ENCODE measurements at places on chromosomes 4 and X. TPM values are rescaled to one million over a fixed set of nuclear protein-coding genes. Genes with fewer than 3 reads are reported as not detected.

Gene DIPK2B
- not detected for total RNA-seq

DNA sequence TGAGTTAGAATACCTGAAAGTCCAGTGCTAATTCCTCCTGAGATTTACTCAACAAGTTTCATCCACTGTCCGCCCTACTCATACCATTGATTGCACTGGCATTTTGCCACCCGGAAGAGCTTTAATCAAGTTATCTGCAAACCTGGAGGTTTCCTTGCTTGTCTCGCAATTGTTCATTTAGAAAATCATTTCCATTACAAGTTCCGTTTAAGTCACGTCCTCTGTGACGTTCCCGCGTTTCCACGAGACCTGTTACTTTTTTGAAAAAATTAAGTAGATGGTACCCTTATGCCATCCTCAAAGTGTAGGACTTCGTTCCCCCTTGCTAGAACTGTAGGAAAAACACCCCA, 761 bp upstream of the FRYL start:
- H3K27me3 ChIP-seq = no peaks in the 10 kb centered on the region
- H3K36me3 ChIP-seq = no peaks in the 10 kb centered on the region
- peak overlapping the region; percentile 91 for H3K4me3 ChIP-seq
- peaks cover 35% of the 10 kb centered on the region for H3K4me1 ChIP-seq
- peak overlapping the region; percentile 40 for H3K27ac ChIP-seq
- peak; percentile 20 for DNase-seq

DNA sequence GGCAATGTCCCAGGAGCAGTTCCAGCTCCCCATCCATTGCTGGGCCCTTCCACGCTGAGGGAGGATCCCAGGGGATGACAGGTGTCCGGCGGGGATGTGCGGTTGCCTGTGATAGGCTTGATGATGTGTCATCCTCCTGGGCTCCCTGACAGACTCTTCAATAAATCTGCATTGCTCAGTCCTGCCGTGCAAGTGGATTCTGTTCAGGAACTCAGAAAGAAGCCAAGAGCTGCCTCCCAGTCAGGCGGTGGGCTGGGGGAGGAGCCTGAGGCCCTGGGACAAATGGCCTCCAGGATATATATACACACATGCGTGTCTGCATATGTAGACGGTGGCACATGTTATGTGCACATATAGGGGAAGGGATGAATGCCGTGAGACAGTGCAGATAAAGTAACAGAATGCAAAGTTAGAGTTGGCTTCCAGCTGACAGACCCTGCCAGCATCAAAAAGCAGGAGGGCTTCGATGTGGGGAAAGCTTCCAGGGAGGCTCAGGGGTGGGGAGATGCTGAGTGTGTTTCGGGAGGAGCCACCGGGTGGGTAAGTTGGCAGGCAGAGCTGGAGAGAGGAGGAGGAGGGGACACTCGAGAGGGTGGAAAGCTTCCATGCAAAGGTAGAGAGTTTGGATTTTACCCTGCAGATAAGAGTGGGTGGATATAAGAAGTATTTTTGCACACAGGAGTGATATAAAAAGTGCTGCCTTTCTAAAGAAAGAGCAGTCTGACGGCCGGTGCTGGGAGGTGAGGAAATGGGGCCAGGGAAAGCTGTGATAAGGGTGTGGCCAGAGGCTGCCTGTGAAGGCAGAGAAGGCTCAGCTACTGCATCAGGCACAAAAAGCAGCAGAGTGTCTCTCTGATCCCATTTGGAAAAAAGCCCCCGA, 28.5 kb upstream of the CRMP1 start:
- H3K36me3 ChIP-seq = no peaks in the 10 kb centered on the region
- no peak overlapping the region for H3K4me3 ChIP-seq
- no peaks in the 10 kb centered on the region for H3K27me3 ChIP-seq
- no peak overlapping the region for H3K27ac ChIP-seq
- no peaks in the 10 kb centered on the region for H3K4me1 ChIP-seq
- no peak for DNase-seq

Gene UCP1
- not detected for total RNA-seq

Gene HSPA4L
- total RNA-seq = 0.50 TPM

DNA sequence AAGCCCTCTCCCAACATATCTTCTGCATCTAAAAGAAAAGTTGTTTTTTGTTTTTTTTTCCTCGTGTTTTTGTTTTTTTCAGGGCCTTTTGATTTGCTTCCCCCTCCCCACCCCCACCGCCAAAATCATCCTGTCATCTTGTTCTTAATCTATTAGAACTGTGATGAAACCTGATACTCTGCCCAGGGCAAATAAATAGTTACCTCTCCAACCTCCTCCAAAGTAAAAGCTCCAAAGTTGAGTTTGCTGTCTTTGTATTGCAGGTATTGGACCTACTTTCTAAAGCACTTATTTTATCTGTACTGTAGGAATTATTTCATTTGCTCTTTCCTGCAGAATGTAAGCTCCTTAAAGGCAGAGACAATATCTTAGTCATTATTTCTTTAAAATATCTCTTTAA, 172.9 kb downstream of the SOWAHB start:
- no peaks in the 10 kb centered on the region for H3K4me1 ChIP-seq
- no peak overlapping the region for H3K27ac ChIP-seq
- no peak for DNase-seq
- H3K4me3 ChIP-seq = no peak overlapping the region

DNA sequence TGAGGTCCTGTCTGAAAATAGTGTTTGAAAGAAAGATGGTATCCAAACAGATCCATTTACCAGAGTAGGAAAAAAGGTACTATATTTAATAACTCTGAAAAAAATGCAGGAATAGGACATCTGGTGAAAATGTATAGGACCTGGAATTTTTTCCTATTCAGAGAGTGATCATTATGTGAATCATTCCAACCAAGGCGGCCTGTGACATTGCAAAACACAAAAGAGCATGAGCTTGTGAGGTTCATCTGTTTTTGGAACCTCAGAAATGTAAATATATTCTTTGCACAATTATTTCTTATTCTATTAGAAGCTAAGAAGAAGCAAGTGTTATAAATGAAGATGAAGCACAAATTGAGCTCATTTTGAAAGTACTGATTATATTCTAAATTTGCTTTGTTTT, 2.0 kb downstream of the C4orf51 start:
- no peaks in the 10 kb centered on the region for H3K27me3 ChIP-seq
- H3K4me1 ChIP-seq = no peaks in the 10 kb centered on the region
- no peak overlapping the region for H3K4me3 ChIP-seq
- H3K27ac ChIP-seq = no peak overlapping the region

DNA sequence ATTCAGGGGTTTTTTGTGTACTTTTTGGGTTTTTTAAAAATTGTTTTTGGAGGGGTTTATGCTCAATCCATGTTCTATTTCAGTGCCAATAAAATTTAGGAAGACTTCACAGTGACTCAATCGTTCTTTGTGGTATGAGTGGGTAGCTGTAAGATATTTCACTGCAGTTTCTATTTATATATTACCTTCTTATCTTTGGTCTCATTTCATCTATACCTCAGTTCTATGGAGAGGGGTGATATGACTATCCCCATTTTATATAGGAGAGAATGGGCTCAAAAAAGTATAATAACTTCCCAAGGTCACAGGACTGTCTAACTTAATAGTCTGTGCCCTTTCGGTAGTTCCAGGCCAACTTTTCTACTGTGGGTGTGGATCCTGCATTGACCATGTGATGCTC, 74.4 kb downstream of the MSN start:
- H3K4me1 ChIP-seq = peaks cover 11% of the 10 kb centered on the region
- DNase-seq = no peak
- no peak overlapping the region for H3K4me3 ChIP-seq
- H3K36me3 ChIP-seq = peaks cover 34% of the 10 kb centered on the region
- H3K27ac ChIP-seq = no peak overlapping the region

- H3K36me3 ChIP-seq = no peaks in the 10 kb centered on the region
- no peaks in the 10 kb centered on the region for H3K4me1 ChIP-seq
- no peak overlapping the region for H3K27ac ChIP-seq
- DNase-seq = no peak
- no peak overlapping the region for H3K4me3 ChIP-seq
Measured at GRCh38 chr4:149512501-149512900, 303.1 kb downstream of the IQCM start.

Gene CFP
- total RNA-seq = 2.3 TPM

Gene JAKMIP1
- total RNA-seq = 14.2 TPM

DNA sequence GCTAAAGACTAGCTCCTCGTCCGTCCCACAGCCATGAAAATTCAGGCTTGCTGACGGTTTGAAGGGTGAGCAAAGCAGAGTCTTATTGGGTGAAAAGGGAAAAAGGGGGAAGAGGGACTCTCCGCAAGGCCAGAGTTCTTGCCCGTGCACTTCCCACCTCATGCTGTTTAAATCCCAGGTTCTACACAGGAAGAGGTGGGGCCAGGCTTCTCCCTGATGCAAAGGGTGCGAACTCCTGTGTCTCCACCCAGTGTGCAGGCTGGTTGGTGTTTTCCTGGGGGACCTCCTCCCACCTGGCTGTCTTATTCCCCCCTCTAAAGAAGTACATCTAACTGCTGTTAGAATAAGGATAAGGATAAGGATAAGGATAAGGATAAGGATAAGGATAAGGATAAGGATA, 18.0 kb upstream of the LANCL3 start:
- no peaks in the 10 kb centered on the region for H3K27me3 ChIP-seq
- H3K4me1 ChIP-seq = no peaks in the 10 kb centered on the region
- no peak overlapping the region for H3K4me3 ChIP-seq
- no peak overlapping the region for H3K27ac ChIP-seq
- no peak for DNase-seq
- no peaks in the 10 kb centered on the region for H3K36me3 ChIP-seq

- H3K27ac ChIP-seq = no peak overlapping the region
- no peaks in the 10 kb centered on the region for H3K27me3 ChIP-seq
- no peaks in the 10 kb centered on the region for H3K36me3 ChIP-seq
- H3K4me3 ChIP-seq = no peak overlapping the region
- H3K4me1 ChIP-seq = no peaks in the 10 kb centered on the region
- no peak for DNase-seq
Measured at GRCh38 chr4:169254546-169254983, 16.2 kb downstream of the SH3RF1 start.

DNA sequence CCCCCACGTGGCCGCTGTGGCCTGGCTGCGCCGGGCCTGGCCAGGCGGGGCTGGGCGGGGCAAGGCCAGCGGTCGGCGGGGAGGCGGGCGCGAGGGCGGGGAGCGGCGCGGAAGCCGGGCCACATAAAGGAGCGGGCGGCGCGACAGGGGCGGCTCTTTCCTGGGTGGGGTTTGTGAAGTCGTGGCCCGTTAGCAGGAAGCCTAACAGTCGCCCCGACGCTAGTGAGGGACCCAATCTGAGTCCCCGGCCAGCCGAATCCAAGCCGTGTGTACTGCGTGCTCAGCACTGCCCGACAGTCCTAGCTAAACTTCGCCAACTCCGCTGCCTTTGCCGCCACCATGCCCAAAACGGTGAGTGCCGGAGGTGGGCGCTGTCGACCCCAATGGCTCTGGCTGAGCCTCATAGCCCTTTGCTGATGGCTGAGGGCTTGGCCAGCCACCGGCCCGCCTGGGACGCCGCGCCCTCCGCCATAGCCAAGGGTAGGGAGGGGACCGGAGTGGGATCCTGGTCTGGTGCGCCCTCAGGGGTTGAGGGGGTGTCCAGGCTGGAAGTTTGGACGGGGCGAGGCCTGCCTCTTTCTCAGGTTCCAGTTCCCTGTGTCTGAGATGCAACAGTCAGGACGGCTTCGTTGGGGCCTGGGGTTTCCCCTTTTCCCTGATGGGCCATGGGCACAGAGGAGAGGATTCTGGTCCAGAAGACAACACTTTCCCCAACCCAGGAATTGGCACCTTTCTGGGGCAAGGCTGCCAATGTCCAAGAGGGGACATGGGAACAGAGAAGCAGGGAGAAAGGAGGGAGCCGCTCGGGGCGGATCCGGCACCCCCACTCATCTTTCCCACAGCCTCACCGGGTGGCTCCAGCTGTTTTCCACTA, at the start of gene MSN:
MSN (plus strand) TSS at position 152 of the 874 bp plus-strand sequence; CDS start at position 340, 188 bp downstream.
- peak within 1 kb of the TSS; percentile 81 for H3K27ac ChIP-seq
- no peaks in the 10 kb centered on the region for H3K27me3 ChIP-seq
- DNase-seq = peak; percentile 78

GRCh38 chrX:74536152-74536831, 78.1 kb downstream of the RLIM start:
- H3K4me1 ChIP-seq = no peaks in the 10 kb centered on the region
- no peaks in the 10 kb centered on the region for H3K36me3 ChIP-seq
- H3K4me3 ChIP-seq = peak overlapping the region; percentile 55

Measured in CD8-positive, alpha-beta memory T cell (primary cell).